ENCODE measurements at places on chromosomes 2 and 18.

- DNase-seq, result no peak
Observed at GRCh38 chr2:239574434-239575156, 173.8 kb upstream of the HDAC4 start.

- DNase-seq, result no peak
Observed at GRCh38 chr18:34956663-34957062, 84.5 kb upstream of the MAPRE2 start.

GRCh38 chr2:30628341-30628740, 178.9 kb downstream of the CAPN13 start:
- no peak for DNase-seq

GRCh38 chr2:46815121-46815802, 100.3 kb downstream of the MCFD2 start:
- no peak for DNase-seq

DNA sequence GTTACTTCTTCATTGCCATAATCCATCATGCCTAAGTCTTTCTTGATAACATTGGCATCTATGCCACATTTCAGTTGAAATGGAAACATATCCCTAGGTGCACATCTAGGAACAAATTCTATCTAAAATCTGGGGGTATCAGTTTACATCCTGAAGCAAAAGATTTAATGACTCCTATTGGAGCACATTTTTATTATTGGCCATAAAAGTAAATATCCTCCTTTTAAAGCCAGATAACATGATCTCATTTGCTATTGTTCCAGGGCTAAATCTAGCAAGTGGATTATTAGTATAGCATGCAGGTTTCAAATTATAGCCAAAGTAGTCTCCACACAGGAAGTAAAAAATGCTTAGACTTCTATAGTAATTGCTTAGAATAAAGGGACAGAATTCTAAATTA, 193.2 kb downstream of the CDH2 start:
- no peak for DNase-seq

GRCh38 chr18:59516356-59517155, 157.5 kb upstream of the LMAN1 start:
- no peak for DNase-seq

- no peak for DNase-seq
Observed at GRCh38 chr2:117972476-117973123, 41.3 kb downstream of the CCDC93 start.

DNA sequence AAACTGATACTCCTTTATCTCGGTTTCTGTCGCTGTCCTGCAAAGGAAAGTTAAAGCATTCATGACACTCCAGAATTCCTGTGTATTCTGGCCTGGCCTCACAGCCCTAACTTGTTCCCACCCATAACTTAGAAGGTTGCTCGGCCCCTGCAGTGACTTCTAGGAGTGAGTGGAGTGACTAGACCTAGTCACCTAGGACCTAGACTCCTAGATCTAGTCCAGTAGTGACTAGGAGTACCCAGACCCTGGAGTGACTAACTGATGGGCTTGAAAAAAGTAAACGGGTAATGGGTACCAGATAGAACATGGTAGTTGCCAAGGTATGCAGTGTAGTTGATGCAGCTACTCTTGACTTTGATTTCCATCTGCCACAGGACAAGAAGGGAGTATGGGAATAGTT, 181.8 kb downstream of the MYO1B start:
- DNase-seq, result no peak

GRCh38 chr18:32891797-32892196, 119.0 kb upstream of the KLHL14 start:
- DNase-seq, result no peak

DNA sequence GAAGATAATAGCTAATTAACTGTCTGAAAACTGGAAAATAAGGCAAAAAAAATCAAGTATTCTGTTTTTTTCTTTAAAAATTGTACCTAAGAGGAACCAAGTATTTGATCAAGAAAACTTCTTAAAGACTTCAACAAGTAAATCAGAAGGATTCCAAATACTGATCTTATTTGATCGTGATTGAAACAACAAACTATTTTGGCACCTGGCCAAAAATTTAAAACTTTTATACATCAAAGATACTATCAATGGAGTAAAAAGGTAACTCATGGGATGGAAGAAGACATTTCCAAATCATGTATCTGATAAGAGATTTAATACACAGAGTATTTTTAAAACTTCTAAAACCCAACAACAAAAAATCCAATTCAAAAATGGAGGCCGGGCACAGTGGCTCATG, 46.7 kb downstream of the CFAP210 start:
- no peak for DNase-seq

- no peak for DNase-seq
Observed at GRCh38 chr2:41854227-41854626, 193.6 kb upstream of the PKDCC start.

DNA sequence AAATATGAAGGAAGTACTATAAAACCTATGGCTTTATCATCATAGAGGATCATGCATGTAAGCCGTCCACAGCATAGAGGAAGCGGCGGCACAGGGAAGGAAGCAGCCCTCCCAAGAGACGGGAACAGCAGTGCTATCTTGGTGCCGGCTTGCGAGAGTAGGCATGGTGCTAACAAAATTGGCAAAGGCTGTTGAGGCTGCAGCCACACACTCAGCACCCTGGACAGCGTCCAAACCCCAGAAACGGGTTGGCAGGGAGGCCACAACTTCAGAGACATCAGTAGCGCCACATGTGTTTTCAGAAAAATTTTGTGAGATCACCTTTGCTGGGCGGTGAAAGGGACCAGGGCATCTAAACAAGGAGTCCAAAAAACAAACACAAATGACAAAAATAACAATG, 37.7 kb downstream of the NETO1 start:
- no peak for DNase-seq

- DNase-seq, result no peak
Observed at GRCh38 chr2:25207078-25207545, 38.7 kb upstream of the POMC start.

DNA sequence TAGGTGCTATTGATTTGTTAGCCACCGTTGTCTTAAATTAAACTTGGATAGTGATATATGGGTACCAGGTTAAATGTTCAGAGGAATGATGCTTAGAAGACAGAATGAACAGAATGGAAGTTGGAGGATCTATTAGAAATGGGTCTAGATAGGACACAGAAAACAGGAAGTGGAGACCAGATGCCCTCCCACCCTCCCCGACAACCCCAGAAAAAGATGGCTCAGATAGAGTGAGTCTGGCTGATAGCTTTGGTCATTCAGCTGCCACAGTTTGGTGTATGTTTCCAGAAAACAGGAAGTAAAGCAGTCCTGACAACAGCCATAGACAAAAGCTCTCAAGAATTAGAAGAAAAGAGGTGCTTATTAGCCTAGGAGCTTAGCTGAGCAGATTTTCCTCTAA, 71.5 kb upstream of the DSG1 start:
- DNase-seq, result no peak

DNA sequence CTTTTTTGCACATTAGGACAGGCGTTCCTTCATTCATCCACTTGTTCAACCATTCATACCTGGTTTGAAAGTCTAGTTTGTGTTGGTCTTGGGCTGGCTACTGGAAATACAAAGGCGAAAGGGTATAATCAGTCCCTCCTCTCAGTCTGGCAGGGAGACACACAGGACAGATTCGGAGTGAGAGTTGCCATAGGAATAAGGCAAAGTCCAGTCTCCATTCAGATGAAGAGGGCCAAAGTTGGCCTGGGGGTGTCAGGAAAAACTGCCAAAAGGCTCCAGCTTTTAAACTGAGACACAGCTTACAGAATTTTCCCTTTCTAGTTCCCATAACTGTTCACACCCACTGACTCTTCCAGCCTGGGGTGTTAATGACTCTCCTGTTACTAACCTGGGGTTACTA, 96.3 kb upstream of the AQP4 start:
- DNase-seq, result no peak

- no peak for DNase-seq
Observed at GRCh38 chr2:180706694-180707093, 273.7 kb upstream of the UBE2E3 start.

- no peak for DNase-seq
Observed at GRCh38 chr2:10447300-10447894, 730 bp downstream of the ODC1 start.

DNA sequence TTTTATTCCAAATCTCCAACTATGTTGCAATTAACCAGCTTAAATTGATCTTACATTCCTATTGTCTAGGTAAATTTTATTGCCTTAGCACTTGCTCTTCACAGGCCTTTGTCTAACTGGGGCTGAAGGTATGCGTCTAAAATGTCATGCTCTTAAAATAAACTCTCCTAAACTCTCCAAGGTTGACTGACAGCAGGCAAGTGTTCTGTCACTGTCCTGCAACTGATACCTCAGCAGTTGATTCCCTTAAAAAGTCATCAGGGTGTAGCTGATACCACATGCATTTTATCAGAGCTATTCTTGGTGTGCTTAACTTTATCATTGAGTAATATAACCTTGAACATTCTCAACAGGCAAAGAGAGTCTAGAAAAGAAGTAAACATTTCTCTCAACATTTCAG, 680 bp downstream of the TTN start:
- DNase-seq, result no peak

DNA sequence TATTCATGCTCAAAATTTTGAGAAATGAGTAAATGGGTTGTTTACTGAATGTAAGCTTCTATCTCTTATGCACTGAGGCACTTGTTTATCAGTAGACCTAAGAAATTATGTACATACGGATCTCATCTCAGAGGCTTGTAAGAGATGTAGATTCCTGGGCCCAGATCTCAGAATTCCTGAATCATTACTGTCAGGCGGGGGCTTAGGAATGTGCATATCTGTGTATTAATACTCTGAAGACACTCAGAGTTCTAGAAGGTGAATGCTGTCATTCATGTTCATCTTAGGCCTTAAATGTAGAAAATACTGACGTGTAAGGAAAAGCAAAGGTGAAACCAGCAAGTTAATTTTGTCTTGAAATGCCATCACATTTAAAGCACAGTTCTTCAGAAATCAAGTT, 169.6 kb downstream of the FMNL2 start:
- DNase-seq, result no peak

- DNase-seq, result no peak
Observed at GRCh38 chr2:218623366-218623705, 15.6 kb downstream of the PLCD4 start.

DNA sequence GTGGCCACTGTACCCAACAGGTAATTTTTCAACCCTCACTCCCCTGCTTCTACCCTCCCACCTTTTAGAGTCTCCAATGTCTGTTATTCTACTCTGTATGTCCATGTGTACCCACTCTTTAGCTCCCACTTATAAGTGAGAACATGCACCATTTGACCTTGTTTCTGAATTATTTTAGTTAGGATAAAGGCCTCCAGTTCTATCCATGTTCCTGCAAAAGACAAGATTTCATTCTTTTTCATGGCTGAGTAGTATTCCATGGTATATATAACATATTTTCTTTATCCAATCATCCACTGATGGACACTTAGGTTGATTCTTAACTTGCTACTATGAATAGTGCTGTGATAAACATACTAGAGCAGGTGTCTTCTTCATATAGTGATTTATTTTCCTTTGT, 9.1 kb downstream of the PECR start:
- no peak for DNase-seq

GRCh38 chr2:238127165-238128060, 11.1 kb upstream of the KLHL30 start:
- no peak for DNase-seq

DNA sequence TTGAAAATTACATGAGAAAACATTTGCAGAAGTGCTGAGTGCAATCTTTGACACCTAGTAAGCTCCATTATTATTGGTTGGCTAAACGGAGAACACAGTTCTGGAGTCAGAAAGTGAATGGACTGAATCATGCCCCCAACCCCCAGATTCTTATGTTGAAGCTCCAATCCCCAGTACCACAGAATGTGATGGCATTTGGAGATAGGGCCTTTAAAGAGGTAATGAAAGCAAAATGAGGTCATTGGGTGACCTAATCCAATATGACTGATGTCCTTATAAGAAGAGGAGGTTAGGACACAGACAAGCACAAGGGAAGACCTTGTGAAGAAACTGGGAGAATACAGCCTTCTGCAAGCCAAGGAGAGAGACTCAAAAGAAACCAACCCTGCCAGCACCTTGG, 200.9 kb upstream of the EPAS1 start:
- no peak for DNase-seq

GRCh38 chr2:204591225-204591624, 46.0 kb downstream of the PARD3B start:
- DNase-seq, result no peak

DNA sequence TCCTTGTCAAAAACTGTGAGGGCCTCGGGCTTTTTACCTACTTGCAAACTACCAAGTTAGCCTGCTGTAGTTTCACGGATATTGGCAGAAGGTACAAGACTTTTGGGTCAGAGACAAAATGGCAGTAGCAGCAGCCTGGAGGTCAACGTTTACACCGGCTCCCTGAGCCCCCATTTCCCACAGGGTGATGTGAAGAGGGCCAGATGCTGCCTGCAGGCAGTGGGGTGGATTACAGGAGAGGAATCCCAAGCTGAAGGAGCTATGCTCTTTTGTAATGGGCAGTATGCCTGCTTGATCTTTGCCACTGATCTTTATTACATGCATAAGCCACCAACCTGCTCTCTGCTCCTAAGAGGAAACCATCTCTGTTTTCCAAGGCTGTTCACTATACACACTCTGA, 29.5 kb upstream of the SP5 start:
- DNase-seq, result no peak

DNA sequence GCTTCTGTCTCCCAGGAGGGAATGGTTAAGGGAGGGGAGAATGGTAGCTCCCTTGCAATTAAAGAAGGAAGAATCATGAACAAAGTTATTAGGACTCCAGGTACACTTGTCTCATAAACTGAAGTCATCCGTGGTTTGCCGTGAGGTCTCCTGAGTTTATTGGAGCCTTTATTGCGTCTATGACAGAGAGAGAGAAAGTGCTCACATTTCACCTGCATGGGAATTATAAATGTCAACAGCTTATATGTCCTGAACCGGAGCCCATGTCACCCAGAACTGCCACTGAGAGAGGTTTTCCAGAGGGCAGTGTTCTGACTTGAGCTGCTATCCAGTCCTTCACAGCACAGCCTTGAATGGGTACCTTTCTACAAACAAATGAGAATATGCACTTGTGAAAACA, 104.3 kb downstream of the STPG4 start:
- DNase-seq, result no peak

GRCh38 chr18:27996801-27997272, 180.1 kb downstream of the CDH2 start:
- no peak for DNase-seq

- peak; percentile 98 for DNase-seq
Observed at GRCh38 chr2:8681786-8682692, at the start of gene ID2. Gene ID2, plus strand, starts transcription at chr2:8682056. Its CDS starts 110 bp downstream, at chr2:8682166.

GRCh38 chr18:67145586-67146292, 370.8 kb downstream of the DSEL start:
- no peak for DNase-seq

DNA sequence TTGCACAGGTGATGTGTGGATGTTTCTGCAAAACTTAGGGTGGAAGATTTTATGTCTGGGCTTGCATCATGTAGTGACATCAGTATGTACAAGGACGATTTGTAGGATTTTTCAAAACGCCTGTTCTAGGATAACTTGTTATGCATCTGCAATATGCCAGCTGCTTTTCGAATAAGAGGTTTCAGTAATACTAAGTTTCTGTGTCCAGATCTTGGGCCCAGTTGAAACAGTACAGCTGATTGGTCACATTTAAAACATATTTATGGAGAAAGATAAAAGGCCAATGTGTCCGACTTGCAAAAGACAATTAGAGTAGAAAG, 1.2 kb downstream of the PTPN4 start:
- DNase-seq, result no peak

- no peak for DNase-seq
Observed at GRCh38 chr2:29040552-29040951, 33.8 kb downstream of the PCARE start.

GRCh38 chr2:233342301-233342700, 12.0 kb upstream of the DGKD start:
- no peak for DNase-seq

GRCh38 chr18:57941841-57942489, 102.1 kb upstream of the NEDD4L start:
- no peak for DNase-seq

GRCh38 chr2:142100139-142100873, 30.5 kb downstream of the LRP1B start:
- DNase-seq, result no peak

Measured in stimulated activated naive CD4-positive, alpha-beta T cell (primary cell).